Activated effector memory CD4-positive, alpha-beta T cell treated with anti-CD3 and anti-CD28 coated beads, Interleukin-2, amount 50 U/mL, for 16 hours (primary cell): ENCODE measurements at places on chromosomes 12 and 14.

DNA sequence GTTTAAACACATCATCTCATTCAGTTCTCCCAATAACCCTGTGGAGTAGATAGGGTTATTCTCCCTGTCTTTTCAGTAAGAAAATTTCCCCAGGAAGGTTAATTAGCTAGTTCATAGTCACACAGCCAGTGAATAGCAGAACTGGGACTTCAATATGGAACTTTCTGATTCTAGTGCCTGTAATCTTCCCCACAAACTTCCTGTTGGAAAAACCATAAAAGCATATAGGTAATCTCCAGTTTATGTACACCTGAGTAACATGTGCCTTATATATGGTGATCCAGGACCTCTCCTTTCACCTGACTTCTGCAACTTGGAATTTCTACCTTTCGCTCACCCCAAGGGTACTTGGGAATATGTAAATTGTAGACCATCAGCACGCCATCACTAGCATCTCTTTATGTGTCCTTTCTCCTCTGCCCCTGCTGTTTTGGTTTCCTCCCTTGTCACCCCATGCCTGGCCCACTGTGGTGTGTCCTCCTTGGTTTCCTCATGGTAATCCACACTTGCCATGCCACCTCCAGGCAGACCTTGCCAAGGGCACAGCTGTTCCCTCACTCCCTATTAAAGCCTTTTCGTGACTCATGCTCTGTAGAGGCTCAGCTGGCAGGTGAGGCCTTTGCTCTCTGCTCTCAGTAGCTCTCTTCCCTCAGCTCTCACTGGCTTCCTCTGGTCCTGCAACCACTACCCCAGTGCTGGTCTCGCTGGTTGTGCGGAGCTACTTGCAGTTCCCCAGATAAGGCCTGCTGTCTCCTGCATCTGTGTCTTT, 16.7 kb downstream of the TBC1D30 start:
- DNase-seq, result no peak

DNA sequence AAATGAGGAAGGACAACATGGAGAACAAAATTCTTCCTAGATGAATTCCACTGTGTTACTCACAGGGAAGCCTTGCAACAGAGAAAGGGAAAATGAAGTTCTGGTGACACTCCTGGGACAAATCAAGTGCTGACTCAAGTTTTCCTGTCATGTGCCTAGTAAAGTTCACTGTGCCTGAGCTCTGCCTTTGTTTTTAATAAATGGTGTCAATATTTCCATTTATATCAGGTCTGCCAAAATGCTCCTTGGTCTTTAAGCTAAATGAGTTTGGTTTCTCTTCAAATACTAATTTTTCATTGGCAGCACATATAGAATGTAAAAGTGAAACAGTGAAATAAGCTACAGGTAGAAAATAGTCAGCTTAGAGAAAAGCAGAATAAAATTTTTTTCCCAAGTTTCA, 33.0 kb downstream of the HIGD1C start:
- DNase-seq, result no peak

DNA sequence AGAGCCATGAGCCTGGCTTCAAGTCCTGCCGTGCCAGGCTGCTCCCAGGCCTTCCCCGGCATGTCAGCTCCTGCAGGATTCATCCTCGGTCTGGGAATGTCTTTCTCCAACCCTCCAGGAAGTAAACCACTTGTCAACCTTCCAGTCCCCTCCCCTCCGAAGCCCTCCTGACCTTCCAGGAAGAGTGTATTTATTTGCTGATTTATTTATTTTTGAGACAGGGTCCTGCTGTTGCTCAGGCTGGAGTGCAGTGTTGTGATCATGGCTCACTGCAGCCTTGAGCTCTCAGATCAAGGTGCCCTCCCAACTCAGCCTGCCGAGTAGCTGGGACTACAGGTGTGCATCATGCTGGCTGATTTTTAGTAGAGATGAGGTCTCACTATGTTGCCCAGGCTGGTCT, 24.7 kb downstream of the VSX2 start:
- no peak for DNase-seq

DNA sequence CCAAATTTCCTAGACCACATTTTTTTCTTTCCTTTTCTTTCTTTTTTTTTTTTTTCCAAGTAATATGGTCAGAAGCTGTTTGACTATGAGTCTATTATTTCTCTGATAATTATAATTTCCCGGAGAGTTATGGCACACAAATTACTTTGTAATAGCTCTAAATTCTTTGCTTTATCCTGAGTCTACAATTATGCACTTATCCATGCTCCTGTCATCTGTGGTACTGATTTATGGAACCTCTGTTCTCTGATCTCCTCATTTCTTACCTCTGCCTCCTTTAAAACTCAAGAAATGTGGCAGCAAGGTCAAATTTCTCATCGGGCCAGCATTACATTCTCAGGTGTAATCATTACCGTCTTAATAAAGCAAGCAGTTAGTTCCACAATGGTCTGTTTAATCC, 282.1 kb downstream of the PAWR start:
- DNase-seq, result no peak

DNA sequence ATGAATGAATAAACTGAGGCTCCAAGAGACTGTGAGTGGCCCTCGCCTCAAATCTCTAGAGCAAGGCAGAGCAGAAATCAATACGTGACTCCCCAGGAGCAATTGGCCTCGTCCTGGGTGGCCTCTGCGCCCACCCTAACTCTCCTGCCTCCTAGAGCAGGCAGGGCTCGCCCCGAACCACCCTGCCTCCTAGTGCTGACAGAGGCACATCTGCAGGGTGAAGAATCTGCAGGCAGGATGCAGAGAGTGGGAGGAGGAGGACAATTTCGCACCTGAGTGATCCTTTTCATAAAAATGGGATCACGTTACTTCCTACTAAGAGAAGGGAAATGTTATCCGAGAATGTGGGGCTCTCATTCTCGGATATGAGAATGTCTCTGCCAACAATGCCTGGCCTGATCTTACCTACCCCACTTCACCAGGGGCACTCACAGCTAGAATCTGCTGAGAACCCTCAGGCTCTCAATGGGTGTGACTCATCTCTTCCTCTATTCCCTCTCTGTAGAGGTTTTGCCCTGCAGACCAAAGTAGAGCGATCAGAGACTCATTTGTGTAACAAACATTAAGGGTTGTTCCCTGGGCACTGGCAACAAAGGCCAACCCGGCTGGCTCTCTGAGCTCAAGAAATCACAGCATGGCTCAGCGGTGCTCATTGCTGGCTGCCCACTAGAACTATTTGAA, 61.7 kb upstream of the BCL2L14 start:
- DNase-seq, result peak; percentile 80

- no peak for DNase-seq
Measured at GRCh38 chr14:56886471-56887062, 76.3 kb upstream of the OTX2 start.

GRCh38 chr14:77599889-77600288, 16.5 kb downstream of the SPTLC2 start:
- DNase-seq, result no peak

- no peak for DNase-seq
Measured at GRCh38 chr12:130832561-130833209, 6.4 kb downstream of the STX2 start.

GRCh38 chr12:60930151-60930550, 1330.1 kb upstream of the USP15 start:
- no peak for DNase-seq

GRCh38 chr14:54259821-54260220, 137.0 kb upstream of the CDKN3 start:
- DNase-seq, result no peak

- DNase-seq, result no peak
Measured at GRCh38 chr12:28127455-28127854, 62.8 kb upstream of the CCDC91 start.
